ENCODE measurements at places on chromosomes 3 and 15.

GRCh38 chr15:36291501-36291900, 287.9 kb upstream of the CDIN1 start:
- no peak for DNase-seq

GRCh38 chr3:110318108-110318507, 753.5 kb upstream of the NECTIN3 start:
- DNase-seq: no peak

DNA sequence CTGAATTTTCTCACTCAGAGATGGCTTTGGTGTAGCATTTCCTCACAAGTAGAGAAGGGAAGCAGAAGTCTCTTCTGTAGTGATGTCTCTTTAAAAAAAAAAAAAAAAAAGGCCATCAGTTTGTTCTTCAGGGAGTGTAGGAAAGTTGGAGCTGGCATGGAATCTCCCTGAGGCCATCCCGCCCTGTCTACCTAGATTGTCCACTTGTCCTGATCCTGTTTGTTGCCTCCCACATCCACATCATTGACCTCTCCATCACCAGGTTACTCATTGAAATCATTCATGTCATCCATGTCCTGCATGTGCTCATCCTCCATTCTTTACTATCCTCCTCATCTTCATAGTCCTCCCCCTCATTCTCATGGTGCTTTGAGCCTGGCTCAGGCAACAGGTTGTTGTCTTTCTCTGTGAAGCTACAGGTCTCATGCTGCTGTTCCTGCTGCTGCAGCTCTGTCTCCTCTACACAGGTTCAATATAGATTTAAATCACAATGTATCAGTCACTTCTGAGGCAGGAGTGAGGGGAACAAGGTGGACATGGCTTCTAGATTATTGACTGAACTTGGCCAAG, 556.3 kb upstream of the NAALADL2 start:
- DNase-seq: no peak

DNA sequence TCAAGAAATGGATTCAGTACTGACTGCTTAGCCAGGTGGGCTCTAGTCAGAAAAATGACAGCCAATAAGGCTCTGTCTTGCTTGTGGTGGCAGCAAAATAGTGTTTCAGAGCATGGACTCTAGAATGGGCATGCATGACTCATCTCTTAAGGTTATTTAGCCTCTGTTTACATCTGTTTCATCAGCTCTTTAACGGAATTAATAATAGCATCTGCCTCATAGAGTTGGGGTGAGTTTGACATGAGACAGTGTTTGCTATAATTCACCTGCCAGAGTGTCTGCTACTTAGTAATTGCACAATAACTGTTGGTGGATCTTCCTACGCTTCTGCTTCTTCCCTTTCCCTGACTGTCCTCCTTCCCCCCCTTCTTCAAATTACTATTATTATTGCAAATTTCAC, 350.4 kb upstream of the SEMA6D start:
- no peak for DNase-seq

- DNase-seq: peak; percentile 98
Measured at GRCh38 chr3:197736491-197737318, at the start of gene RUBCN. RUBCN (minus strand) TSS chr3:197736904; CDS start chr3:197736719, 185 bp downstream.

GRCh38 chr3:171055336-171056178, 29.0 kb upstream of the SLC2A2 start:
- no peak for DNase-seq

DNA sequence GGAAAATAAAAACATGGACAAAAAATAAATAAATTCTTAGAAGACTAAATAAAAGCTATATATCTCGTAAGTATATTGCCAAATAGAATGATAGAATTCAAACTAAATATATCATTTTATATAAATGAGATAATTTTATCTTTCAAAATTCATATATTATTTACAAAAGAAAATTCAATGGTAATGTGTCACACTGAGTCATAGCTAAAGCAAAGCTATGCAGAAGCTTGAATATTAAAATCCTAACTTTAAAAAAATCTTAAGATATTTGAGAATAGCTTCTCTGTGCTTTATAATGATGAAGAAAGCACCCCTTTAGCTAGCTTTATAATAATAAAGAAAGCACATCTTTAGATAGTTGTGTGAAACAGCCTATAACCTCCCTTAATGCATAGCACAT, 1010.8 kb downstream of the OTOL1 start:
- no peak for DNase-seq

DNA sequence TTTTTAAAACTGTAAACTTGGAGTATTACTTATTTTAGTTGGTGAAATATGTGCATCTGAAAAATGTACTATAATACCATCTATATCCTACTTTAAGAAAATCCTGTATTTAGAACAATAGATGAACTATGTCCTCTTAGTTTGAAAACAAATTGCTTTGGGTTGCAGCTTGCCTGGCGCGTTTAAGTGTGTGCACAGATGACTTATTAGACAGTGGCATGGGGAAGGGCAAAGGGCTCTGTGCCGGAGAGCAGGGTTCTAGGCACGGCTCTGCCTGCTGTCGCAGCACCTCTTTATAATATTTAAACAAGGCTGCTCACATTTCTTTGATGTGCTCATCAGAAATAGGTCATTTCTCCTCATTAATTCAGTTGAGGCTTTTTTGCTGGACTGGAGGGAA, 10.0 kb downstream of the PXK start:
- DNase-seq: no peak

DNA sequence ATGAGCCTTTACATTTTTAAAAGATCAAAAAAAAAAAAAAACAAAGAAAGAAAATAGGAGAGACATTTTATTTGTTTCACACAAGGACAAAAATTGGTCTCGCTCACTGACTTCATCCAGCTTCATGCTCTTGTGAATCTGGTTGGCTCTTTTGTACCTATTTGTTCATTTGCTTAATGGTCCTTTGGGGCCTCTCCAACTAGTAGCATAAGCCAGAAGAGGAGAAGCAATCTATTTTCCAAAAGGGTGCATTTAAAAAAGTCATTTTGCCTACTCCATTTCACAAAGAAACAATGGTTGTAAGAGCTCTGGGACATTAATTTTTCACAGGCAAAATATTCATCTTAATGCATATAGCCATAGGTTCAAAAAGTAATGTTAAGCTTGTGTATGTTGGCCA, 168.3 kb upstream of the ADAMTS9 start:
- no peak for DNase-seq

DNA sequence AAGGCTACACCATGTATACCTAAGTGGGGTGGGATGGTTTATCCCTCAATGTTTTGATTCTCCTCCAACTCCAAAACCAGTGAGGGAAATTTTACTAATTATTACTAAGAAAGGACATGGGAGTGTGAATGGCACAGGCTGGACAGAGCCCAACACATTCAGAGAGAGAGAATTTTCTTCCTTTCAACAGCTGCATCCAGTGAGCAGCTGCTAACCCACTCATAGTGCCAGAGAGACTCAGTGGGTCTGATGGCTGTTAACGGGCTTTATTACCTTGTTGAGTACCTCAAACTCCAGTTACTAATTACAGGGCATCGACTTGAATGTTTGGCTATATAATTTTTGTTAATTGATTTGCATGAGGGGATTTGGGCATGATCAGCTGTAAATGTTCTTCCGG, 75.8 kb downstream of the RORA start:
- DNase-seq: no peak

DNA sequence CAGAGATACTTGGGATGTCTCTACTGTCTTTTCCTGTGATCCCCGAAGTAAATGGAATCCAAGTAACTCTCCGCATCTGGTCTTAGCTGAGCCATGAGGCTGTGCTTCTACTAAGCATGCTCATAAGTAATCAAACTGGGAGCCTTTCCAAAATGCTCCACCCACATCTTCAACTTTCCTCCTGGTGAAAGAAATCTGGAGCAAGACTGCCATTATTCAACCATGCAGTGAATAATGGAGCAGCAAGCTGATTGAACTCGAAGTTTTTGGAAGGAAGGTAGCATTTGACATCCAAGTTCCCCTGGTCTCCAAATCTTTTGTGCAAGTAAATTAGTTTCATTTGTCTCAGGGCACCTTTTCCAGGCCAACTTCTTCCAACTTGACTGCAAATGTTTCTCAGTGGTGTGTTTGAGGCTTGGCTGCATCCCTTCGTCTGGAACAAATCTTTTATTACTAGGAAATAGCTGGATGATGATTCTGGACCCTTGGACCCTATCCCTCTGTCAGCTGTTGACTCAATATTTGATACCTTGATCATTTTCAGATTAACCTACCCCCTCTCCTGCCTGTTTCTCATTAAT, 19.4 kb downstream of the GXYLT2 start:
- no peak for DNase-seq

DNA sequence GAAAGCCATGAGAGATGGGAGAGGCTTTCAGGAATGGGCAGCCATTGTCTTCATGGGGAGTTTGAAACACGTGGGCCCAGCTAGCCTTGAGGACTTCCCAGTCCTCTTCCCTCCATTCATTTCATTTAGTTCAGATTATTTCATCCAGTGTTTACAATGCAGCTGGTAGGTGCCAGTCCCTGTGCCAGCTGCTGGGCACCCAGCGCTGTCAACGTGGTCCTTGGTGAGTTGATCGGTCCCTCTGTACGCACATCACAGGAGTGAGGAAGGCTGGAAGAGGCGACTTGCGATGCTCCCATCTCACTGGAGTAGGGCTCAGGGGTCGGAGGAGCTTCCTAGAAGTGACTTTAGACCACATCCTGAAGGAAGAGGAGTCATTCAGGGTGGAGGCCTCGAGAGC, 206.4 kb upstream of the BHLHE40 start:
- DNase-seq: no peak

- no peak for DNase-seq
Measured at GRCh38 chr3:43231276-43232000, 54.9 kb upstream of the SNRK start.

GRCh38 chr3:16140116-16140893, 34.2 kb upstream of the GALNT15 start:
- no peak for DNase-seq
